ENCODE measurements at places on chromosomes 13 and 19.
A peak's percentile ranks its signal among the peaks of the same experiment; 100 is the strongest.

DNA sequence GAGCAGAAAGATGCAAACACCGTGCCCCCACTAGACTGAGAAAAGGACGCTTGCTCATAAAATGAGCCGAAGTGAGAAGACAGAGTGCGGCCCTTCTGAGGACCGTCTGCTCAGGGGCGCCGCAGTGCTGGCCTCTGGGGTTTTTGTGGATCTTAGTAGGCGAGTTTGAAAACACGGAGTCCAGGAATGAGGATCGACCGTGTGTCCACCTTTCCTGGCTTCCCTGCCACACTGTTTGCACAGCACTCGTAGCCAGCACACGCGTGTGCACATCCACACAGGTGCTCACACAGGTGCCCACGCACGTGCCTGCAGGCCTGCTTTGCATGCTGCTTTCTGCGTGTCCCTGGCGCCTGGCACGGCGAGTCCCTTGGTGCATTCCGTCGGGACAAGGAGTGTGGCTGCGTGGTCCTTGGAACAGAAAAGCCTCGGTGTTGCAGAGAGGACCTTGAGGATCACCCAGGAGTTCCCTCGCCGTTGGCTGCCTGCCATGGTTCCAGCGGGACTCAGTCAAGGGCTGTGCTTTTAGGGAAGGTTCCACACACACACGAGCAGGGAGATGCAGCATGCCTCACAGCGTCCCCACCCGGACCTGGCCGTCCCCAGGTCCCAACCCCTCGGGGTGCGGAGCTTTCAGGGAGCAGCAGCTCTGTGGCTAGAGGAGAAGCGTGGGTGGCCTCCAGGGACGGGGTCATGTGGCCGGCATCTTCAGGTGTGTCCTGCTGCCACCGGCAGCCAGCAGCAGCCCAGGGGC is 10.1 kb upstream of the ZNF554 start:
- DNase-seq: no peak

DNA sequence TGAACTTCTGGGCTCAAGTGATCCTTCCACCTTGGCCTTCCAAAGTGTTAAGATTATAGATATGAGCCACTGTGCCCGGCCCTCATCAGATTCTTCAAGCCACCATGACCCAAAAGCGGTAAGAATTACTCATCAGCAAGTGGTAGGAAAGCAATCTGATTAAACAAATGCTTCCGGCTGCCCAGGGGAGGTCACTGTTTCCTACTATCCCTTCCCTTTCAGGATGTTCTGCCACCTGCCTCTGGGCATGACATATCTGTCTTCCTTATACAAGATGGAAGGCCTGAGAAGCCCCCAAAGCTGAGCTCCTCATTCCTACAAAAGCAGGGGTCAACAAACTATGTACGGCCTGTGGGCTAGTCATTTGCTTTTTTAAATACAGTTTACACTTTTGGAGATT is 7.0 kb downstream of the ABHD8 start:
- peak; percentile 16 for DNase-seq

DNA sequence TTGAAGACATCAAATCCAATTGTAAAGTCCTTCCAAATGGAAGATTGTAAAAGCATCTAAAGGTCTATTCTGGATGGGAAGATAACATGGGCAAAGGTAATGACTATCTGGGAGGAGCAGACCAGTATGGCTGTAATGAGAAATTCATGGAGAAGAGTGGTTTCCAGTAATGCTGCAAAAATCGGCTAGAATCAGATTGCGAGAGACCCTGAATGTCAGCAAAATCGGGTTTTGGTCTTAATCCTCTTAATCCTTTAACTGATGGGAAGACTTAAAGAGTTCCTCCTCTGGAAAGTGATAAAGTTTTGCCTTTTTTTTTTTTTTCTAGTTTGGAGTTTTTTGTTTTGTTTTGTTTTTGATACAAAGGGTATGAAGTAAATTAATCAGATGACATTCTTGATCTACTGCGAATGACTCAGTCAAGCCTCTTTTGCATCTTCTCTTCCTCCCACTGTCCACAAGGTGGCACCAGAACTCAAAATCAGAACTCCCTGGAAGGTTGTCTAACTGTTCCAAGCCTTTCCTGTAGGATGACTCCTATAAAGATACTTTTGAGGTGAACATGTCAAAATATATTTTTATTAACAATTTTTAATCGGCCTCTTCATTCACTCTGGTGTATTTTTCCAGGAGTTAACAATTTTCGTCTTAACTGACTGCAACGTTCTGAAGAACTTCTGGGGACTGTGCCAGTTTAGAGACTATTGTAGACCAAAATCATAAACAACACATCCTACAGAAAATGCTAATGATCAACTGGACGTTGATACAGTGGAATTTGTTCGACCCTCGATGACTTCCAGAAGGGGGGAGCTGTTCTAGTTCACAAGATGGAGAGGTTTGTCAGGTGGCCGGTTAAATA is 213.3 kb upstream of the MIR17HG start:
- DNase-seq: peak; percentile 47

GRCh38 chr19:39746836-39747529 is 9.2 kb upstream of the CLC start:
- no peak for DNase-seq

GRCh38 chr13:36030670-36031331 is 100.4 kb downstream of the DCLK1 start:
- DNase-seq: peak; percentile 43

DNA sequence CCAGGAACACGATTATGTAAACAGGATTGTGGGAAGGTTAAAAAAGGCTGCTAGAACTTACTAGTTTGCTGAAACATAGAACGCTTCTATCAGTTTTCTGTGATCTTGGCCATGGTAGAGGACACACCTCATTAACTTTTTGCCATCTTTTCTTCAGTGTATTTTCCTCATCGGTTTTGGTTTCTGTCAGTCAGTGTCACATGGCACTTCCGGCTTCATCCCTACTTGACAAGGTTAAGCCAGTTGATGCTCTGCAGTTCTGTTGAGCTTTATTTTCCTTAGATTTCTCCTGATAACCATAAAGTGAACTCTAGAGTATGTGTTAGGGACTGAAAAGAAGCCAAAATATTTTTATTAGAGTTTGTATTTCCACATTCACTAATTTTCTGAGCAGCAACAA is 147.5 kb downstream of the NDFIP2 start:
- DNase-seq: no peak

DNA sequence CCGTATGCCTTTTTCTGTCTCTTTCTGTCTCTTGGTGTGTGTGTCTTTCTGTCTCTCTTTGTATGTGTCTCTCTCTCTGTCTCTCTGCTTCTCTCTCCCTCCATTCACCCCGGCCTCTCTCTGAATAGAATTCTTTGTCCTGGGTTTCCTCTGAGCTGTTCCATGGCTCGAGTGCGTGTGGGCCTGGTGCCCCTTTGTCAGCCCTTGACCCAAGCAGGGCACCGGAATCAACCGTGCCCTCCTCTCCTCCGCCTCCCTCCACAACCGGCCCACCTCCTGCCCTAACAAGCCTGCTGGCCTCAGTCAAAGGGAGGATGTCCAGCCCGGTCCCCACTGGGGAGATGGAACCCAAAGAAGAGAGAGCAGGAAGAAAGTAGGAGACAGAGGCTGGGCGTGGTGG is 3.2 kb downstream of the AXL start:
- no peak for DNase-seq

DNA sequence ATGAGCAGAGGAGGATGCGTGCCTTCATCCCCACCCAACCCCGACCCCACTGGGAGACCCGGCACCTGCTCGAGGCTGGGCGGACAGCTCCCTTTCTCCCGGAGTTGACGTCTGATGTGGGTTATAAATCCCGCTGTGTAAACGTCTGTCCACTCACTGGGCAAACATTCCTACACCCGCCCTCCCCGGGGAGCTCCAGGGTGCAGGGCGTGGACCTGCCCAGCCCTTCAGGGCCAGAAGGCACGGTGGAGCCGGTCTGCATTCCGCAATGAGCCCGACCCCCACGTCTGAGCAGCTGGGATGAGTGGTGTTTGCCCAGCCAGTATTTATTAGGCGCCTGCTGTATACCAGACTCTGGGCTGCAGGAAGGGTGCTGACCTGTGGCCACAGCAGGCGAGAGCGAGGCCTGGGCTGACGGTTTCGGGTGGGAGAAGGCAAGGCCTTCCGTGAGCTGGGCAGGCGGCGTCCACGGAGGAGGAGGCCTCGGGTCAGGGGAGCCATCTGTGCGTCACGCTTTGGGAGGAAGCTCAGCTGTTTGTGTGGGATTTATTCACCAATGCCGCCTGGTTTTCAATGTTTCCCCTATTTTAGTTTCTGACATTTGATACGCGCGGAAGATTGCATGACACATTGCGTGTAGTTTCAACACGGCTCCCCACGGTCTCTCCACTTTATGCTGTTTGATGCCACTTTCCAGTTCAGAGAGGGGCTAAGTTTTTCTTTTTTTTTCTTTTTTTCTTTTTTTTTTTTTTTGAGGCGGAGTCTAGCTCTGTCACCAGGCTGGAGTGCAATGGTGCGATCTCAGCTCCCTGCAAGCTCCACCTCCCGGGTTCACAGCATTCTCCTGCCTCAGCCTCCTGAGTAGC is 2.0 kb downstream of the MISP start:
- peak; percentile 87 for DNase-seq
